T1000 (cell line): ENCODE measurements at places on chromosomes 2 and 18.

DNA sequence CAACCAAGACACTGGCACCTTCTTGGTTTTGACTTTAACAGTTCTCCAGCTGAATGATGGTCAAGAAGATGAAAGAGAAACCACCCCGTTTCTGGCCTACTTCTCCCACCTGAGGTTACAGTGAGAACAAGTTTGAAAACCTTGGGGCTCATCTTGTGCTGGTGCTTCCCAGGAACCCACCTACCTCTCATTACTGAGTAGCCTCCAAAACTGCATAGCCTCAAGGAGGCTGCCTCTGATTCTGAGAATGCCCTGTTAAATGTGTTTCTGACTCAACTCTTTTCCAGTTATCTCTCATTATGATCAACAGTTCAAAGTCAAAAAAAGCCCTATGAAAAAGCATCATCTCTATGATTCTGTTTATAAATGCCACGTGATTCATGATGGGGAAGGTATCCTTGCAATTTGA is 121.9 kb downstream of the CACNB4 start:
- no peak for DNase-seq

- no peak for DNase-seq
These were observed 3.0 kb downstream of the DHRS9 start for GRCh38 chr2:169072163-169072925.

GRCh38 chr2:20444101-20444992 is 2.5 kb upstream of the RHOB start:
- no peak for DNase-seq

GRCh38 chr2:206084439-206084869 is 1.5 kb downstream of the INO80D start:
- DNase-seq: peak; percentile 25

GRCh38 chr2:77025714-77026113 is 496.5 kb downstream of the LRRTM4 start:
- DNase-seq: no peak

GRCh38 chr2:43455731-43456642 is 139.9 kb downstream of the THADA start:
- DNase-seq: no peak

- no peak for DNase-seq
These were observed 100.8 kb downstream of the GALNT1 start for GRCh38 chr18:35682281-35682867.

GRCh38 chr18:10195529-10195928 is 258.9 kb upstream of the APCDD1 start:
- no peak for DNase-seq
